ENCODE measurements at places on chromosomes 11 and 22. TPM values are rescaled to one million over a fixed set of nuclear protein-coding genes. Genes with fewer than 3 reads are reported as not detected.

DNA sequence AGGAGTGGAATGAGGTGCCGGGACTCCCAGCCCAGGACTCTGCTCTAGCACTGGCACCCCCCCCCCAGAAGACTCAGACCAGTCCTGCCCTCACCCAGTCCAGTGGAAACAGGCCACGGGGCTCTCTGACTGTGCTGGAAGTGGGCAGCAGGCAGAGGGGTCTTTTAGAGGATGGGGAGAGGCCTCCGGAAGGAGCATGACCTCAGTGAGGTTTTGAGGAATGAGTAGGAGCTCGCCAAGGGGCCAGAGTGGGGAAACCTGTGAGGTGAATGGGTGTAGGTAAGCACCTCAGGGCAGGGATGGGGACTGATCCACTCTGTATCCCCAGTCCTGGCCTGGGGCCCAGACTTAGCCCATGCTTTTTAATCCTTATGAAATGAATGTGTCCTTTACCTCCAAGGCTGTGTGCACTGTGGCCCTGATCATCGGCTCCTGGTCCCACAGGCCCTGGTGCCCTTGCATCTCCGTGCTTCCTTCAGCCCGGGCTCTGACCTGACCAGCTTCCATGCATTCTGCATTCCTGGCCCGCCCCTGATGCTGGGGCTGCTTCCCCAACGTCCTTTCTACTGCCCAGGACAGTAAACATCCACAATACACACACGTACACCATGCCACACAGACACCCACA is 24.4 kb upstream of the RFPL3 start:
- no peak for DNase-seq

The RIC8A gene
- 111 TPM for total RNA-seq

- no peak for DNase-seq
Observed at GRCh38 chr11:42410251-42410955, 901.4 kb upstream of the API5 start.

- DNase-seq: peak; percentile 76
Observed at GRCh38 chr22:37623075-37624016, 14.7 kb downstream of the GGA1 start.

GRCh38 chr11:118001494-118001971 is 15.3 kb downstream of the IL10RA start:
- DNase-seq: no peak

The SEPTIN5 gene
- 1.1 TPM for total RNA-seq

DNA sequence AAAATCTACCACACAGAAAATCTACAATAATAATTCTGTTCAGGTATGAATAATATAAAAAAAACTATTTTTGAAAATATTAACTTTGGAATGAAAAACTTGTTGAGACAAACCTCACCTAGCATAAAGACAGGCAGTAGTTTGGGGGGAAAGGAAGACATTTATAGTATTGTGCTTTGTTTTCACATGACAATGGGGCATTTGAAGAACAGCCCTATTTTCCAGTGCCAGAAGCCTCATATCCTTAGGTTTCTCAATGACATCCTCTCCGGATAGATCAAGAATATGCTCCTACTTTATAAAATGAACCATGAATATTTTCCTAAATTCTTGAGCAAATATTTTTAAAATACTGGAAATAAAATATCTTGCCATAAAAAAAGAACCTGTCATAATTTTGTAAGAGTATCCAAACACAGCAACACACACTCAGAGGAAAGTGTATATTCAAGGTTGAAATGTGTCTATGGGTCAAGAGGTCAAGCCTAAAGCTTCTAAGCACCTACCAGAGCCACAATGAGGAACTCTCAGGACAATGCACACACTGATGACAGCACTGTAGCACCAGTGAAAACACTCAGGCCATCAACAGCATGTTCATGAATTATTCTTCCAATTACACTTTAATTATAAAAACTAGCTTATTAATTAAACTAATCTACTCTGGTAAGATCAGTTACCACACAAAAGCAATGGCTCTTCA is 68.7 kb downstream of the MRTFA start:
- no peak for DNase-seq

- DNase-seq: no peak
Observed at GRCh38 chr11:13344818-13345217, 67.2 kb downstream of the BMAL1 start.

GRCh38 chr11:5229356-5229755 is 2.5 kb upstream of the HBB start:
- DNase-seq: no peak

DNA sequence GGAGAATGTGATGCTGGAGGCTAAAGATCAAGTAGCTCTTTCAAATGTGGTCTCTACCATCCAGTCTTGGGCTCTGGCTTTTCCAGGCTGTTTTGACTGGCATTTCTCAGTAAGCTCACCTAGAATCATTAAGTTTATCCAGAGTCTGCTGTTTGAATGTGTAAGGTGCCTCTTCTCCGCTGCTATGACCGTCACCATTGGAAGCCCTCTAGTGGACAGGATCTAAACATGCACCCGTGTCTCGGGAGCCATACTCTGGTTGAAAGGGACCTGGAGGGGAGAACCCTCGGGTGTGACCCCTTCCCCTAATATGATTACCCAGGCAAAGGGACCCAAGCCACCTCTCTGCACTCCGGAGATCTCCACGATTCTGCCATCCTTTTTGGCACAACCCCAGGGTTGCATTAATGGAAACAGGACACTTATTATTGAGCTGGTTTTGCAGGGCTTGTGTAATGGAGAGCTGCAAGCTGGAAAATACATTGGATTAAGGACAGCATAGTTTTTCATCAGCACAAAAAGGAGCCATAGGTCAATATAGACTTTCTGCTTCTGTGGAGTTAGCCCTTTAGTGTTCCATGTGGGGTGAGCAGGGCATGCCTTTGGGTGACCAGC is 191.0 kb upstream of the LARGE1 start:
- peak; percentile 18 for DNase-seq

The SNAP29 gene
- total RNA-seq: 22.1 TPM

The MS4A3 gene
- total RNA-seq: not detected

DNA sequence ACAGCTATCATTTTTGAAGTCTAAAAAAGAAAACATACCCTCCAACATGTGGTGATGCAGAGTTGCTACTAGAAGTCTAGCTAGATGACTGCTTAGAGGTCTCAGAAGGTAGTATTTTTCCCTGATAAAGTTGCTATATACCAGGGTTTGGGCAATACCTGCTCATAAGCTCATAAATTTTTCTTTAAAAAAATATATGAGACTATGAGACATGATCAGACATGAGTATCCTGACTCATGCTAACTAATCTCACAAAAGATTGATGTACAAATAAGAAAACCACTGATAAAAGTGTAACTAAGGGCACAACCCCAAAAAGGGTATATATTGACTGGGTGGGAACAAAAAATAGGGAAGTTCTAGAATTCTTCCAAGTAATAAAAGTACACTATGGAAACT is 740.9 kb downstream of the METTL15 start:
- no peak for DNase-seq

- no peak for DNase-seq
Observed at GRCh38 chr11:86180423-86180822, 64.1 kb upstream of the EED start.

The LAMTOR1 gene
- total RNA-seq: 66.2 TPM

DNA sequence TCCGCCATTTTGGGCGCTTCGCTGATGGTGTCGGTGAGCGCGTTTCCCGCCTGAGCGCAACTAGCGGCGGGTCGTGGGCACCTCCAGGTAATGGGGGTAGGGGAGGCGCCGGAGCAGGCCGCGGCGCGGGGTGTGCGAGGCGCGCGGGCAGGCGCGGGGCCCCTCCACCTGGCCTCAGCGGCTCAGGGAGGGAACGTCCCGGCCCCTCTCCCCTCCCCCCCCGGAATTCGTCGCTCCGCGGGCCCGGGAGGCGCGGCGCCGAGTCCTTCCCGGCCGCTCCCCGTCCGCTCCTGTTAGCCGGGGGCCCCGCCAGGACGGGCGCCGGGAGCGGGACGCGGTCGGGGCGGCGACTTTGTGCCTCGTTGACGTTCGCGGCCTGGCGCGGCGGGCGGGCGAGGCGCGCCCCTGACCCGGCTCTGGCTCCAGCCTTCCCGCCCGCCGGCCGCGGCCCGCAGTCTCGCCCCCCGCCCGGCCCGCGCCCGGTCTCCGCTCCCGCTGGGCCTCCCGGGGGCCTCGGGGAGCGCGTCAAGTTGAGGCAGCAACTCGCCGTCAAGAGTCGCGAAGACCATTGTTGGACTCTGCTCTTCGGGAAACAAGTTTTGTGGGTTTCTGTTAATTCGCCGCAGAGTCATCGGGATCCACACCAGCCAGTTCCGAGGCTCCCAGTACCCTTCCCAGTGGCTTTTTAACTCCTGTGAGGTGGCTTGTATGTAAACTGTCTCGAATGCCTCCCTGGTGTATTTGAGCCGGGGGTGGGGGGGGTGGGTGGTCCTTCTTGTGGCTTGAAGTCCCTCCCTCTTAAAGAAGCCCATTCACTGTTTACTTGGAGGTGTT is at the start of gene PPP6R3:
Gene PPP6R3, plus strand, starts transcription at position 12 of the 834 bp plus-strand sequence. CDS start 76,913 bp downstream, outside the sequence.
- DNase-seq: no peak

GRCh38 chr11:58829786-58830185 is 14.7 kb downstream of the GLYATL2 start:
- DNase-seq: no peak

GRCh38 chr11:16402654-16403447 is 46.5 kb upstream of the SOX6 start:
- no peak for DNase-seq

The RCOR2 gene
- 0.82 TPM for total RNA-seq

The IL17REL gene
- total RNA-seq: not detected

DNA sequence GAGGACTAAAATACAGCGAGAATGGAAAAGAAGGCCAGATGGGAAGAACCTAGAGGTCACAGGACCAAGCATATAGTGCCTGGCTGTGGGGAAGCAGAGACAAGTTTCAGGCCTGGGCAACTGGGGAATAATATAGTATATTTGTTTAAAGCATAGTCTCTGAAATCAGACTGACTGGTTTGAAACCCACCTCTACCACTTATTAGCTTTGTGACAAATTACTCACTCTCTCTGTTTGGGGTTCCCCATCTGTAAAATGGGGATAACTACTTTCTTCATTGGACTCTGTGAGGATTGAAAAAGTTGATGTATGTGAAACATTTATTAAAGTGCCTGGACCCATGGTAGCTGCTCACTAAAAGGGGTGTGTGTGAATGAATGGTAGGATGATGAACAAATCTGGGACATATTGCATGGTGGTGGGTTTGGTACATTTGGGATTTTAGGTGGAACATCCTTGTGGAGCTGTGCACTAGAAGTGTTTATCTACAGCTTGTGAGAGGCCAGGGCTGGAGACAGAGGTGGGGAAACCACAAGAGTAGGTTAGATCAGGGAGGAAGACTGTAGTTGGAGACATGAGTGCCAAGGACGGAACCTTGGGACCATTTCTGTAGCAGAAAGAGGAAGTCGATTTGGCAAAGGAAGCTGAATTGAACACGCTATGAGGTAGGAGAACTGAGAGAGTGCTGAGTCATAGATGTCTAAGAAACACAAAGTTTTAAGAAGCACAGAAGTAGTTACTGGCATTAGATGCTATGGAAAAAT is 52.6 kb downstream of the SWAP70 start:
- no peak for DNase-seq

GRCh38 chr22:40414311-40414710 is 43.9 kb downstream of the SGSM3 start:
- no peak for DNase-seq

DNA sequence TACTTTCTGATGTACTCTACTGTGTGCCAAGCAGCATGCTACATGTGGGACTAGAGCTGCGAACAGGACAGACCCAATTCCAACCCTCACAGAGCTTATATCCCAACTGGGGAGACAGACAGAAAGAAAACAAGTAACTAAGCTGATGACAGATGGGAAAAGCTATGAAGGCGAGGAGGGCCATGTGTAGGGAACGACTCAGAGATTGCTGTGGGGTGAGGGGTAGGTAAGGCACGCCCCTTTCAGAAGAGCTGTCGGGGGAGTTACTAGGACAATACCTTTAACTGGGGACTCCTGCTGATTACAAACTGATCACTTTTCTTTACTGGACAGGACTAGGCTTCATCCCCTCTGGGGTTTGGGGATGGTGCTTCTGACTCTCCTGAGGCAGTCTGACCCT is 48.9 kb downstream of the ST3GAL4 start:
- DNase-seq: no peak

The NXPE1 gene
- not detected for total RNA-seq

DNA sequence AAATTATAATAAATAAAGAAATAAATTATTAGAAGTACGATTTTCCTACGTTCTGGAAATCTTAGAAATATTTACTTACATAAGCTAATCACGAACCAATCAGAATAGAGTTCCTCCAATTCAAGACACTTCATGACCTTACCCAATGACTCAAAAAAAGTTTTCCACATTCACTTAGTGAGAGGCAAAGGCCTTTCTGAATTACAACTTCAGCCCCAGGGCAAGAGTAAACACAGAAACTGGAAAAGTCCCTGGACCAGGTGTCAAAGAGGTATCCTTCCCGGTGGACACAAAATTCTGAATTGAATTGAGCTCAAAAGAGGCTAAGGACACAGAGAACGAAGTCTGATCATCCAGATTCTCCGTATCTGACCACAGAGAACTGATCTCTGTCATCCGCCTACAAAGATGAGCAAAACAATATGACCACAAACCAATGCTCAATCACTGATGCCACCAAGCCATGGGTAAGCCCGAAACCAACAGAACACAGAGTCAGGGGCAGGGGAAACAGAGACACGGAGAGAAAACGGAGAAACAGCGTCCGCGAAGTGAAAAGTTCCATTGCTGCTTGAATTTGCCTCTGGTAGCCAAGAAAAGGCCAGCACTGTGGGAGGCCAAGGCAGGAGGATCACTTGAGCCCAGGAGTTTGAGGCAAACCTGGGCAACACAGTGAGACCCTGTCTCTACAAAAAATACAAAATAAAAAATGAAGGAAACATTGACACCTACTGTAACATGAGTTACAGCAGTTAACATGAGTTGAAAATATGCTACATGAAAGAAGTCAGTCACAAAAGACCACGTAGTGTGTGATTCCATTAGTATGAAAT is 6.8 kb downstream of the BID start:
- peak; percentile 75 for DNase-seq

DNA sequence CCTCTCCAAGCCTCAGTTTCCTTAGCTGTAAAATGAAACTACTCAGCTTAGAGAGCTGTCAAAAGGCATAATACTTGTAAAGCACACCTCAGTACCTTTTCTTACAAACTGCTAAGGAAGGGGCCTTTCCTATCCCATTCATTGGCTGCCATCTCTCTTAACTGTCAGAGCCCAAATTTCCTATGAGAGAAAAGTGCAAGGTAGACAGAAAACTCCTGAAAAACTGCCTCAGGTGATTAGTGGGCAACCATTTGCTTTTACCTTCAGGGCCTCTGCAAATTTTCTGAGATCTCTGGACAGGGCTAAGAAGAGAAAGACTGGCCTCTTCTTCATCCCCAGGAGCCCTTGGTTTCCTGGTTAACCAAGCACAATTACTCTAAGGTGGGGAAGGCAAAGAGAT is 13.8 kb downstream of the LARGE1 start:
- no peak for DNase-seq

The FOLR2 gene
- total RNA-seq: not detected

GRCh38 chr11:82038154-82038553 is 695.5 kb downstream of the FAM181B start:
- no peak for DNase-seq

GRCh38 chr11:47940904-47941649 is 39.3 kb upstream of the PTPRJ start:
- no peak for DNase-seq
